ENCODE measurements at places on chromosomes 12 and 14.

- DNase-seq: no peak
Measured at GRCh38 chr12:68521848-68522502, 88.7 kb upstream of the RAP1B start.

DNA sequence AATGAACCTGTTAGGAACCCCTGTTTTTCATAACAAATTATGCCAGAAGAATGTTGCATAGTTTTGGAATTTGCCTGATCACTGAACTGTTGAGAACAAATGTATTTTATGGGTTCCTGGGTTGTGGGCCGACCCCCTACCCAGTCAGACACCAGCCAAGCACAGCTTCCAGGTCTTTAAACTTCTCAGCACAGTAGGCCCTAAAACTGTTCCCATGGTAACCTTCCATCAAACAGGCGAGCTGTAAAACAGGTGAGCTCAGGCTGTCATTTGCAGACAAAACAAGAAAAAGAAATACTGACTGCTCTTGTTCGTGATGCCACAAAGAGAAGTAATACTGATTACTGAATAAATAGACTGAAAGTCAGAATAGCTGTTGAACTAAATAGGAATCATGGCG, 147.0 kb downstream of the PTPRO start:
- no peak for DNase-seq

DNA sequence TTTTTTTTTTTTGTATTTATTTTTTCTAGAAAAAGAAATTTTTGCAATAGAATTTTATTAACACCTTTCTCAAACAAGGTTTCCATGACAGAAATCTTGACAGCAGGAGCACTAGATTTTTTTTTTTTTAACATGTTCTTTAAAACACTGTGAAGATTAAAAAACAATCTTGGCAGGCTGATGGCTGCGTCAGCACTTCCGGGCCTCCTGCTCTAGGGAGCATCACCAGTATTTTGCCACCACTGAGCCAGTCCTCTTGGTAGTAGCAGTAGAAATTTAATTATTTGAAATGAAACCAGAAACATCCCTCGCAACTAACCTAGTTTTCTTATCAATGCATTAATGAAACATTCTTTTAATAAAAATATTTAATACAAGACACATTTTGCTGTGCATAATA, 99.6 kb downstream of the APAF1 start:
- DNase-seq: no peak

- DNase-seq: peak; percentile 13
Measured at GRCh38 chr12:57460841-57461275, 1.3 kb downstream of the GLI1 start.

GRCh38 chr14:55272387-55272786, 1.2 kb downstream of the FBXO34 start:
- no peak for DNase-seq

DNA sequence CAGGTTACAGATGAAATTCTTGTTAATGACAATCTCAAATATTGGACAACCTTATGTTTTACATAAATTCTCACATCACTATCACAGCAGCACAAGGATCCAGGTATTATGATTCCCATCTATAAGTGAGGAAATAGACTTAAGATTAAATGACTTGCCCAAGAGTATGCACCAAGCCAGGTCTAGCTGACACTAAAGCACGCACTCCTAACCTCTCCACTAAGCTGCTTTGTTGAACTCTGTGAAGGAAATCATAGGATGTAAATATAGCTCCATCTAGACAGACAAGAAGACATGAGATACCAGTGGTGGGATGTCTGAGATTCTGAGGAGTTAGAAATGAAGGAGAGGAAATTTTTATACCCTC, 87.9 kb downstream of the PHLDA1 start:
- DNase-seq: no peak

DNA sequence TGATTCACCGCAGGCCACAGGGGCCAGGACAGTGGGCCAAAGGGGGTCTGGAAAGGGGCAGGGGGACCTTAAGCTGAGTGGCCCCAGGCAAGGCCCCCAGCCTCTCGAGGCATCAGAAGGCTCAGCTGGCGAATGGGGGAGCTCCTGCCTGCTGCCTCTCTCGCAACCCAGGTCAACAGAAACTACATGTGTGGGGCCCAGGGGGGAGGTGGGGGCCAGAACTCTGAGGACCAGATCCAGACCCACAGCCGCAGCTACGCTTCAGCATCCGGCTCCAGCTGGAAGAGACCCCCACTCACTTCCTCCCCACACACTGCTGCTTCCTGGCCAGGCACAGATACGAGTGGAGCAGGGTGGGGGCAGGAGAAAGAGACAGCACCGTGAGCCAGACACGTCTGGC, 46.5 kb downstream of the NCOR2 start:
- no peak for DNase-seq

DNA sequence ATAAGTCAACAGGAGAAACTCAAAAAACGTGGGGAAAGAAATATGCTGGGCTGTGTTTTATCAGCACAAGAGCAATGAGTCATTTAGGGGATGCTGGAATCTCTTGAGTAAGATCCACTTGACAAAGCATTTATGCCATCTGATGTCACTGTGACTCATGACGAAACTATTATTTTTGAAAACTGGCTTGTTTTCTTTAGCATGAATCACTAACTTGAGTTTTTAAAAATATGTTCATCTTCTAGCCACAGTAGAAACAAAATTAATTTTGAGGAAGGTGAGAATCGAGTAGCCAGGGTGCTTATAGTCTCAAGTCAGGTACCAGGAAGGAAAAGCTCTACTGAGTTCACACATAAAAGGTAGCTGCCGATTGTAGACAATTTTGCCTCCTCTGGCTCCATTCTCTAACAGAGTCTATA, 456.2 kb upstream of the MGAT4C start:
- DNase-seq: peak; percentile 99
